ENCODE measurements at places on chromosomes 6 and 20.
A peak's percentile ranks its signal among the peaks of the same experiment; 100 is the strongest.

DNA sequence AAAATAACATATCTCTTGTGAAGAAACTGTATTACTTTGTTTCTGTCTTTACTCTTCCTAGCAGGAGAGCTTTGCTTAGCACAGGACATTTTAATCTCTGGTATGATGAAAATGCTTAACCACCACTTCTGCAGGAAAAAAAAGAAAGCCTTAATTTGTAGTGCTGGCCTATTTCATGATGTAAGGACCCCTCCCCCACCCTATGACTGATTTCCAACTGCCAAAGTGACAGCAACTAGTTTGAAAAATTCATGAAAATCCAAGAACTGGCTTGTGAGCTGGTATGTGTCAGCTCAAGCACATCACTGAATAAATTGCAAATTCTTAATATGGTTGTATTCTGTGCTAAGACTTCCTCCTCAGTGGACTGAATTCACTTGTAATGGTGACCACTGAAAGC is 125.3 kb downstream of the REV3L start:
- no peak for DNase-seq

DNA sequence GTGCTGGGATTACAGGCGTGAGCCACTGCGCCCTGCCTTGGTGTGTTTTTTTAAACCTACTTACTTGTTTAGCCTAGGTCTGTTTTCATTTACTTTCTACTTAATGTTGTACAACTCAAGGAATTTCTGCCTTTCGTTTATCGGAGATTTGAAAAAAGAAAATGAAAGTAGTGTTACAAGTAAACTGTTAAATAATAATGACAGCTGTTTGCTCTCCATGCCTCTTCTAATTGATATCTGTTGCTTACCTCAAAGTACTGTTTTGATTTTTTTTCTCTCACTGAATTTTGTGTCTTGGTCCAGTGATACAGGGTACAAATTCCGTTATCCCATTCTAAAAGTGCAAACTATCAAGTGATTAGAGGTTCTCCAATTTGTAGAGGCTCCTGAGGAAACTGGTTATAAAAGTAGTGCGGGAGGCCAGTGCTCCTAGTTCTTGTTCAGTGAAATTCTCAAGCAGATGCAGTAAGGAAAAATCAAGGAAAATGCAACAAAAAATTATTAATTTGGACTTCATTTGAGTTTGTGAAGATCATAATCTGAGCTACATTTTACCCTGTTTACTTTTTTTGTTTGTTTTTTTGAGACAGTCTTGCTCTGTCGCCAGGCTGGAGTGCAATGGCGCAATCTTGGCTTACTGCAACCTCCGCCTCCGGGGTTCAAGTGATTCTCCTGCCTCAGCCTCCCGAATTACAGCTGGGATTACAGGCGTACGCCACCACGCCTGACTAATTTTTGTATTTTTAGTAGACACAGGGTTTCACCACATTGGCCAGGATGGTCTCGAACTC is 2.2 kb downstream of the UBR2 start:
- DNase-seq: no peak

DNA sequence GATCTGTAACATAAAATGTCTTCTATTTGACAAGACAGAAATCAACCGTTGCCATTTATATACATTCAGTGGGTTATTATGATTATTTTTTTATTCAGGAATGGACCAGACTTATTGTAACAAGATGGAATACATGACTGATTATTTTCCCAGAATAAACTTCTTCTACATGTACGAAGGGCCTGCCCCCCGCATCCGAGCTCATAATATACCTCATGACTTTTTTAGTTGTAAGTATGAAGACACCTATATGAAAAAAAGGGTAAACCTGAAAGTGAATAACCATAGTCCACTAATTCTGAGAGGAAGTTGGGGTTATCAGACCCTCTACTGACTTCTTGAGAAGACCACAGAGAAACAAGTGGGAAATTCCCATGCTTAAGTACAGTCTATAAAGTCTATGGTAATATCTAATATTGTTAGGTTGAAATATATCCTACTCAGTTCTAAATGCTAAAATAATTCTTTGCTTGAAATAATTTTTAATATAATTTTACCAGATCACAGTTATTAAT is 15.9 kb downstream of the OR2A4 start:
- DNase-seq: peak; percentile 8

- DNase-seq: no peak
Measured at GRCh38 chr6:104003803-104004516, 855.8 kb downstream of the HACE1 start.

- peak; percentile 26 for DNase-seq
Measured at GRCh38 chr20:45138561-45139300, 14.5 kb upstream of the WFDC12 start.

- DNase-seq: no peak
Measured at GRCh38 chr20:23231561-23232218, 118.9 kb upstream of the NXT1 start.

- no peak for DNase-seq
Measured at GRCh38 chr6:144997996-144998395, 712.9 kb downstream of the UTRN start.

DNA sequence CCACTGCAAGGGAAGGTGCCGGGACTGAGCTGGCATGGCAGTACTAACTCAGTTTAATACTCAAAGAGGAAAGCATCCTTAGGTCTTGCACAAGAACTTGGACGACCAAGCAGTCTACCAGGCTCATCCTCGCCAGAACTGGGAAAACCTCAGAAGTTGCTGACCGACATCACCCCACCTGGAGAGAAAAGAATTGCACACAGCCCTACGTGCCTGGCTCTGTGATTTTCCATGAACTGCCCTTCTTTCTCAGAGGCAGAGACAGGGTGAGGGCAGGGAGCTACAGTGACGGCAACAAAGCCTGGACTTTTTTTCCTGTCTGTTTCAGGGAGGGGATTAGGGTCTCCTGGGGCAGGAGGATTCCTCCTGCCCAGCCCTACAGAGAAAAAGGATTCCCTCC is 8.0 kb downstream of the JAG1 start:
- DNase-seq: no peak

GRCh38 chr6:112036088-112036637 is 17.7 kb upstream of the CCN6 start:
- DNase-seq: no peak

DNA sequence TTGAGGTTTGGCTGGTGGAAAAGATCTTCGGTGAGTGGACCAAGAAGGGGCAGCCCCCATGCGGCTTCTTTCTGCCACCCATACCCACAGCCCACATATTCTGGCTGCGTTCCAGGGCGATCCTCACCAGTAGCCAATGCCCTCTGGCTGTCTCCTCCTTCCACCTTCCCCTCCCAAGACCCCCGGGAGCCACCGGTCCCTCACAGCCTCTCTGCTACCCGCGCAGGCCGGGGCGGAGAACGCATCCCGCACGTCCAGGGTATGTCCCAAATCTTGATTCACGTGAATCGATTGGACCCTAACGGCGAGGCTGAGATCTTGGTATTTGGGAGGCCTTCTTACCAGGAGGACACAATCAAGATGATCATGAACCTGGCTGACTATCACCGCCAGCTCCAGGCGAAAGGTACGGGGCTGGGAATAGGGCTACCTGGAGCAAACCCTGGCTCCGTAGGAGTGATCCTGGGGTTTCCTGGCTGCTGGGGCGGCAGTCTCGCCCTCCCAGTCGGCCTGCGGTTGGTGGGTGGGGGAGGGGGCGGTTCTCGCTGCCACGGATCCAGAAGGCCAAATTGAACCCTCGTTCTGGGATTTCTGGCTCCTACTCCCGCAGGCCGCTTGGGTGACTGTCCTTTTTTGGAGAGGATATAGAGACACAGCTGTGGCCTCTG is 545 bp downstream of the KHDC3L start:
- DNase-seq: no peak

Measured in stimulated activated CD4-positive, alpha-beta T cell treated with anti-CD3 and anti-CD28 coated beads, Interleukin-1b, Interleukin-23, amount 100 ng/mL, for 24 hours (primary cell).